ENCODE measurements at places on chromosomes 12 and 14.
A peak's percentile ranks its signal among the peaks of the same experiment; 100 is the strongest.

GRCh38 chr12:112161711-112162110, 36.4 kb downstream of the TRAFD1 start:
- DNase-seq, result no peak

DNA sequence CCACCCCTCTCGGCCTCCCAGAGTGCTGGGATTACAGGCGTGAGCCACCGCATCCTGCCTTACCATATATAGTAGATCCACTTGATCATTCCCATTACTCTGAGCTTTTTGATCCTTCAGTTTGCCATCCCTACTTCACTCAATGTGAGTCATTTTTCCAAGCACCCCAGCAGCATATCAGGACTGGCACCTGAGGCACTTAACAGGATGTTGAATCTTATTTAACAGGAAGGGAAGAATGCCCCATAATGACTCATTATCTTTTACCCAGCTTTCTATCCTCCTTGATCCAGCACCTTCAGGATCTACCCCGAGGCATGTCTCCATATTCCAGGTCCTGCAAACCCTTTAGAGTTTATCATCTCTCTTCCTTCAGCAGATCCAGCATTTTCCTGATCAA, 84.9 kb upstream of the CMKLR1 start:
- DNase-seq, result no peak

DNA sequence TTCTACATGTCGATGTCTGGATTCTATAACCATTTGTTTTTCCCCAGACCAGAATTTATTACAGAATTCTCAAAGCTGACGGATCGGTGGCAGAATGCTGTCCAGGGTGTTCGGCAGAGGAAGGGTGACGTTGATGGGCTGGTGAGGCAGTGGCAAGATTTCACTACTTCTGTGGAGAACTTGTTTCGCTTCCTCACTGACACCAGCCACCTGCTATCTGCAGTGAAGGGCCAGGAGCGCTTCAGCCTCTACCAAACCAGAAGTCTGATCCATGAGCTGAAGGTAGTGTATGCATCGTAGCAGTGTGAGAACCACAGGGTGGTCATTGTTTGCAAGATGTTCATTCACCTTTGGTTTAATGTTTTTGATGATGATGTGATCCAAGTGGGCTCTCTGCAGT, 124.0 kb downstream of the ESR2 start:
- DNase-seq, result no peak

DNA sequence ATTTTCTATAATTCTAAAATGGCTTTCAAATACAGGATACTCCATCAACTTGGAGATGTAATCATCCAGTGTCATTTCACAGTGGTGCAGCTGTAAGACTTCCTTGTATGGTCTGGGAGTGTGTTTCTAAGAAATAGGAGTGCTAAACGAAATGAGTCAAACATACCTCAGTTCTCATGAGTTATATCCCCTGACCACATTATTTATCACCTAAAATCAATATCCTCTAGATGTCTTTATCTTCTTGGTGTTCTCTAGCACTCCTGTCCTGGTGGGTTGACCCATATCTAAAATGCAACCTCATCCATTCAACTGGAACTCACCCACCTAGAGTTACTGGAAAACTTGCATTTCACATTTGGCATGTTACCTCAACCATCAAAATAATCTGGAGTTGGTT, 33.2 kb downstream of the TMEM30B start:
- DNase-seq, result no peak

DNA sequence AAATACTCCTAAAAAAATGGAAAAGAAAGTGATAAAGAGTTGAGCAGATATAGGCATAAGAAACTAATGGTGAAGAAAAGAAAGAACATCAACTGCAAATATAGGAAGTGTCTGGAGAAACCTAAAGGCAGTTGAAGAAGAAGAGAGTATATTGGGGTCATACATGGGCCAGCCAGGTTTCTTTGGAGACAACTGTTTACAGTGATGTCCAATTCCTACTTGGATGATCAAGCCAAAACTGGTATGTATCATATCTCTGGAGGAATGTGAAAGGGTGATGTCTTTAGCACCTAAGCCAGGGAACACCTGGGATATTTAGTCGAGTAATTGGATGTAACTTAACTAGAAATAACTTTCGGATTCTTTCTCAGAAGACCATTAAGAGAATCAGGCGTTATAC, 129.3 kb upstream of the FLRT2 start:
- peak; percentile 43 for DNase-seq

DNA sequence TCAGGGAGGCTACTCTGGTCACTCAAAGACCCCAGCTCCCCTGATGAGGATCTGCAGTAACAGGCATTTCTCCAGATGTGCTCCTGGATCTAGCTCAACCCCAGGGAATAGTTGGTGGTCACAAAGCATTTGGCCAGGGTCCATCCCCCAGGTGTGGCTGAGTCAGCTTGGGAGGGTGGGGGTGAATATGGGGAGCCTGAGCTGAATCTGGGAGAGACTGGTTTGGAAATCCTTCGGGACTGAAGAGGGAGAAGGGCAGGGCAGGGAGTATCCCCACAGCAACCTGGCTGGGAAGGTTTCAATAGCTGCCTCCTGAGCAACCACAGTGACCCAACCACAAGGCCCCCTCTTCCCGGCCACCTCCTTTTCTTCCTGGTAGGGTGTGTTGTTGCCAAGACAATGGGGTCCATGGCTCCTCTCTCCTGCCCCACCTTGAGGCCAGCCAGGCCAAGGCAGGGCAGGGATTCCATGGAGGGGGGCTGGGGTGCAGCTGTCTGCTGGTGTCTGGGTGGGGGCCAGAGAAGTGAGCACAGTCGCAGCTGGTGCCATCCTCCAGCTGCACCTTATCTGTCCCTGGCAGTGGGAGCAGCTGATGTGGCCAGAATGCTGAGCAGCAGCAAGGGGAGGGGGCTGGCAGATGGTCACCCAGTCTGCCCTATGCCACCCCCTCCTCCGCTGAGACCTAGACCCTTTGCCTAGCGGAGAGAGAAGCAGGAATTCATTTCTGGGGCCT, 5.5 kb downstream of the ASIC1 start:
- peak; percentile 71 for DNase-seq

Measured in right hindlimb (tissue), 1 donor.